Activated CD4-positive, alpha-beta T cell treated with anti-CD3 and anti-CD28 coated beads, Interleukin-2, amount 50 U/mL, for 4 hours (primary cell): ENCODE measurements at places on chromosomes 3 and 15.

GRCh38 chr3:105762749-105763658, 105.8 kb downstream of the CBLB start:
- DNase-seq: no peak

DNA sequence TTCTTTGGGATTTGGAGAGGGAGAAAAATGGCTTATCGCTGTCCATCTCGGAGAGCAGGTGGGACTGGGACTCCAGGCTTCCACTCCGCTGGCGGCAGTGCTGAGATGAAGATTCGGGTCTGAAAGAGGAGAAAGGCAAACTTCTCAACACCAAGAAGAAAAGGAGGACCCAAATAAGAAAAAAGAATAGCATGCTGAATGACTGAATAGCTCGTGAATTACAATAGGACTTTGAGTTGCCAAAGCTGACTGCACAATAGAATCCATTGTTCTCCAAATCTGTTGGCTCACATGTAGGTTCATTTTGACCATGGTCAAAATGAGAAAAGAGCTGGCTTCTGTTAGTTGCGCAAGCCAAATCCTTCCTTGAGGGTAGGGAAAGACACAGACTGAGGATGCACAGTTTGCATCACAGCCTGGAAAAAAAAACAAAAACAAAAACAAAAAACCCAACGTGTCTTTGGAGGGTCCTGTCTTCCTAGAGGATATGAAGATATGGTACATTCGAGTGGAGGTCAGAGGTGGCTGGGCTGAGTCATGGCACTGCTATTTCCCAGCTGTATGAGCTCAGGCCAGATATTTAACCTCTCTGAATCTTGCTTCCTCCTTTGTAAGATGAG, 59.3 kb upstream of the LMOD3 start:
- DNase-seq: no peak

GRCh38 chr3:133487920-133488540, 85.5 kb upstream of the CDV3 start:
- DNase-seq: peak; percentile 41

- no peak for DNase-seq
Observed at GRCh38 chr3:50637011-50637410, 20.1 kb downstream of the MAPKAPK3 start.

DNA sequence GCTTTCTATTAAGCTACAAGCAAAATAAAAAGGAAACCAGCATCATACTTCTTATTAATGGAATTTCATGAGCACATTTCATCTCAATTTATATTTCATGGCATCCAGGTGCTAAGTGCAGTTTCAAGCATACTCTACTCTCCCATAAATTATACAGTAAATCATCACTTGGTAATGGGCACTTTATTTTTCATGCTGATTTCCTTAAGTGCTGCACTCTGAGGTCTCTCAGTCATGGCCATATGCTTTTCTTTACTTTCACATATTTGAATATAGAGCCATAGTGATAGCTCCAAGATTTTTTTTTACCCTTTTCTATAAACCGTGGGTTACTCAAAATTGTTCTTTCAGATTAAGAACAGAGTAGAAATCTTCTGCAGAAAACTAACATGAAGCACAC, 1505.7 kb upstream of the CADM2 start:
- no peak for DNase-seq

DNA sequence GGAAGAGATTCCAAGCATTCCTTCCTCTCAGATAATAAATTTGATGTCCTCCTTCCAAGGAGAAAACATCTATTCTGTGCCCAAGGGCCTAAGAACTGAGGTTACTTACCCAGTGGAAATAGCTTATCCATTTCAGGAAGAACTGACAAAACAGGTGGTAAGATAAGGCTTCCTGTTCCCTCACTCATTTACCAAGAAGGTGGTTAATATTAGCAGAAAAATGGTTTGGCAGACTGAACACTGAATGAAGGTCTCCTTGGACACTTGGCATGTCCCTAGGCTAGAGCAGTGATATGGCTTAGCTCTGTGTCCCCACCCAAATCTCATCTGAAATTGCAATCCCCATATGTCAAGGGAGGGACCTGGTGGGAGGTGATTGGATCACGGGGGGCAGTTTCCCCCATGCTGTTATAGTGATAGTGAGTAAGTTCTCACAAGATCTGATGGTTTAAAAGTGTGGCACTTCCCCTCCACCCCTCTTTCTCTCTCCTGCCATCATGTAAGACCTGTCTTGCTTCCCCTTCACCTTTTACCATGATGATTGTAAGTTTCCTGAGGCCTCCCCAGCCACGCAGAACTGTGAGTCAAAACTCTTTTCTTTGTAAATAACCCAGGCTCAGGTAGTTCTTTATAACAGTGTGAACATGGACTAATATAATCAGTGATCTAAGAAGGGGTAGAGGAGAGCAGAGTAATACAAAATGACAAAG, 127.4 kb downstream of the ST8SIA2 start:
- no peak for DNase-seq

DNA sequence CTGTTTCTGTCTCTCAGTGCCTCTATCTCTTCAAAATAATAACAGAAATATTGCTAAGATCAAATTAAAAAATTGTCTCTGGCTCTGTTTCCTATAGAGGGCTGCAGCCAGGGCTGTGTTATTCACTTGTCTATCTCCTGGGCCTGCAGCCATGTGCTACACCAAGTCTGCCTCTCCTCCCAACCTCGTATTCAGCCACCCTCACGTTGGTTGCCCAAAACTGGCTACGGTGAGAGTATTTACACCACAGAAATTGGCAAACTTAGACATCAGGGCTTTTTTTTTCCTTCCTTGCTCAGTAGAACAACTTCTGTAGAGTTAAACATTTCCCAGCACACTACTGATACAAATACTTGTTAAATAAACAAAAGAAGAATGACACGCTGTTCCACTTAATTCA, 320.9 kb upstream of the ICE2 start:
- no peak for DNase-seq

DNA sequence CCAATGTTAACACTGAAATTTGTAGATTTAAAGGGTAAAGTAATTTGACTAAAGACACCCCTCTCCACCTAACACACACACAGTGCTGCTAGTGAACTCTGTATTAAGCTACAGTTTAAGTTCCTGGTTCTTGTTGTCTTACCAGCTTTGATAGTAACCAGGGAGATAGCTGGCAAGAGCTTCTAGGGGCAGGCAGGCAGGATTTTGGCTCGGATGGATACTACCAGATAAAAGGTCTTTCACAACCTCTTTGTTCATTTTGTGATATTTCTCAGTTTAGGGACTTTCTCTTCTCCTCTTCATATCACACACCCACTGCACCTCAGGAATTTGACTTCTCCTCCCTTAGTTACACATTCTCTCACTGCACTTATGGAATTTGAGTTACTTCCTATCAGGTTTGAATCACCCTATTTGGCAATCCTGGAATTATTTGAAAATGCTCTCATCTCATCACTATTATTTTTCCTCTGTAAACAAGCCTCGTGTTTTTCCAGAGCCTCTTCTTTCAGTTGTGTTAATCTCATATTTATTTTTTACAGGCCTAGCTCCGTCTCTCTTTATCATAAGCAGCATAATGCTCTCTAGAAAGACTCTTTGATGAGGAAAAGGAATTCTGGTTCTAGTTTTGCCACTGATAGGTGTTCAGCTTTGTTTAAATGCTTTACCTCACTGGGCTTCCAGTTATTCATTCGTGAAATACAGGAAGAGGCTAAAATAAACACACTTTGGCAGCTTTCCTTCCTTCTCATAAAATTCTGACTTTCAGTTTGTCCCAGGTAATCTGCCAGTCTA, 23.0 kb upstream of the CLDN1 start:
- DNase-seq: no peak

- no peak for DNase-seq
Observed at GRCh38 chr15:73885954-73886700, 12.8 kb downstream of the TBC1D21 start.
